ENCODE measurements at places on chromosomes 16 and 17.

GRCh38 chr17:15942207-15942833 lies 2.6 kb upstream of the ADORA2B start:
- no peak for DNase-seq

DNA sequence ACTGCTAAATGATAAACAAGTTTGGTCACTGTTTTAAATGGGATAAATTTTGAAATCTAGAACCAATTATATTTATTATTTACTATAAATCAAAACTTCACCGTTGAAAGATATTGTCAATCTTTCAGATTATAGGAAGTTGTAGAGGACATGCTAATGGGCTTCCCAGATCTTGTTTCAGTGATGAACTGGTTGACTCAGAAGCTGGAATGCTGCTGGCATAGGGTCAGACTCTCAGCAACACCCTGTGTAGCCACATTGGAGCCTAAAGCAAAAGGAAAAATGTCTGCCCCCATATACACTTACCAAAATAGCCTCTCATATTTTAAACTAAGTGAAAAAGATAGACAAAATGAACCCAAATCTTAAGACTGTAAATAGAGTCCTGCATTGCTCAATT lies 916.9 kb upstream of the SOX9 start:
- DNase-seq = no peak

DNA sequence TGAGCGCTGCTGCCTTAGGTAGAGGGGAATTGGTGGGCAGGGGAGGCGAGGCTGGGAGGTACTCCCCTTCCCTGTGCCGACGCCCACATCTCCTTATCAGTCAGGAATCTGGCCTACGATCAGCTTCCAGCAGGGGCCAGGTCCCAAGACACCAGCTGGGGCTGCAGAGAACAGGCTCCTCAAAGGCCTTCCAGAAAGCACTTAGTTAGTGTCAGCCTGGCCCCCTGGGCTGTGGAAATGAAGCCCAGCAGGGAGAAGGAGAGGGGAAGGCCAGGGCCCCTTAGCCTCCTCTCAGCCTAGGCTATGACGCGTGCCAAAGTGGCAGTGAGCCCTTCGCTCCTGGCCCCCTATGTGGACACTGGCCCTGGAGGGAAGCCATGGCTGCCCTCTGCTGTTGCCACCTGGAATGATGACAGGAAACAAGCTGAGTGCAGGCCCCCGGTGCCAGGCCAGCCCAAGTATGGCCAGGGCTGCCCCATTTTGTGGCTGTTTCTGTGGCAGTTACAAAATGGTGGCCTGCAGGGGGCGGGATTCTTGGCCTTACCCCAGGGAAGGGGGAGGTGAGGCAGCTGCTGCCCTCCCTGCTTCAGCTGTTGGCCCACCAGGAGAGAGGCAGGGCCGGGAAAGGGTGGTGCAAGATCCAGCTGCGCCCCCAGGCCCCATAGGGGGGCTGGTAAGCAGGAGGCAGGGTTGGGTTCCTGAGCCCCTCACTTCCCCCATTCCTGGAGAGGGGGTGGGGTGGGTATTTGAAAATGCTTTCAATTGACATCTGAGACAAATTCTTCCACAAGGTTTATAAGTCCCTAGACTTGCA lies 11.3 kb downstream of the TBX4 start:
- no peak for DNase-seq

DNA sequence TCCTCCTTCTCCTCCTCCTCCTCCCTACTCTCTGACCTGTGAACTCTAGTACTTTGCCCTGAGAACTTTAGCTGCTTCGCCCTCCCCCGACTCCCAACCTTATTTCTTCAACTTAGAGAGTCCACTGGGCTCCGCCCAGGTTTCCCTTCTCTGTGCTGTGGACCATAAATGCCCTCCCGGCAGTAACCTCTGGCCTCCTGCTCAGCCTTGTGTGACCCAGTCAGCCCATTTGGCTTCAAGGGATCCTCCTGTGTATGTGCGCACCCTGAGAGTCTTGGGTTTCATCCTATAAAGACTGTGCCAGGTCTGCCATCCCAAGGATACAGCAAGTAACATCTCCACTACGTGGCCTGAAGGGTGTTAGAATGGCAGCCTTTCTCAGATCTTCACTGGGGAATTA lies 275.6 kb upstream of the C16orf82 start:
- DNase-seq = no peak

- no peak for DNase-seq
These were observed 212.3 kb downstream of the SHISA9 start for GRCh38 chr16:13113741-13114140.

- DNase-seq = no peak
These were observed 13.8 kb upstream of the RCVRN start for GRCh38 chr17:9918804-9919352.

DNA sequence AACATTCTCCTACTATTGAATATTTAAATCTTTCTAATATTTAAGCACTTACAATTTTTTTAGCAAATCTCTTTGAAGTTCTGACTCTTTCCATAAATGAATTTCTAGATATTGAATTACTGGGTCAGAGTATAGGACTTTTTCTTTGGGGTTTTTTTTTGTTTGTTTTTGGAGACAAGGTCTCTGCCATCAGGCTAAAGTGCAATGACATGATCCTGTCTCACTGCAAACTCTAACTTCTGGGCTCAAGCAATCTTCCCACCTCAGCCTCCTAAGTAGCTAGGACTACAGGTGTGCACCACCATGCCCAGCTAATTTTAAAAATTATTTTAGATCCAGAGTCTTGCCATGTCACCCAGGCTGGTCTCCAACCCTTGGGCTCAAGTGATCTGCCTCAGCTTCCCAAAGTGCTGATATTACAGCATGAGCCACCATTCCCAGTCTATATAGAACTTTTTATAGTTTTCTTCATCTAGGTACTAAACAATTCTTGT lies 24.9 kb downstream of the PIGL start:
- no peak for DNase-seq

DNA sequence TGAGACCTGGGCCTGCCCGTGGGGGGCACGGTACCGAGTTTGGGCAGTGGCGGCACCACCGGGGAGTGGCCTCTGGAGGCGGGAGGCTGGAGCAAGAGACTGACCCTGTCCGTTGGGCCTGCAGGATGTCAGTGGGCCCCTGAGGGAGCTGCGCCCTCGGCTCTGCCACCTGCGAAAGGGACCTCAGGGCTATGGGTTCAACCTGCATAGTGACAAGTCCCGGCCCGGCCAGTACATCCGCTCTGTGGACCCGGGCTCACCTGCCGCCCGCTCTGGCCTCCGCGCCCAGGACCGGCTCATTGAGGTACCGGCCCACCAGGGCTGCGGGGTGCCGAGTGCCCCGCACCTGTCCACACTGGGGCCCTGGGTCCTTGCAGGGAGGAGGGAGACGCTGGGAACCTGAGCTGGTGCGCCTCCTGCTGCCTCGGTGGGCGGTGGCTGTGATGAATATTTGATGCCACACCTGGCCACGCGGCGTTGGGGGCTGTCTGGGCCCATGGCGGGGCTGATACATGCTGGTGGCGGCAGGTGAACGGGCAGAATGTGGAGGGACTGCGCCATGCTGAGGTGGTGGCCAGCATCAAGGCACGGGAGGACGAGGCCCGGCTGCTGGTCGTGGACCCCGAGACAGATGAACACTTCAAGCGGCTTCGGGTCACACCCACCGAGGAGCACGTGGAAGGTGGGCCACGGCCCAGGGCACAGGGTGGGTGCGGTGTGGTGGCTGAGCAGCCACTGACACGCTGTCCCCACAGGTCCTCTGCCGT lies 9.7 kb downstream of the NHERF2 start:
- DNase-seq = no peak

DNA sequence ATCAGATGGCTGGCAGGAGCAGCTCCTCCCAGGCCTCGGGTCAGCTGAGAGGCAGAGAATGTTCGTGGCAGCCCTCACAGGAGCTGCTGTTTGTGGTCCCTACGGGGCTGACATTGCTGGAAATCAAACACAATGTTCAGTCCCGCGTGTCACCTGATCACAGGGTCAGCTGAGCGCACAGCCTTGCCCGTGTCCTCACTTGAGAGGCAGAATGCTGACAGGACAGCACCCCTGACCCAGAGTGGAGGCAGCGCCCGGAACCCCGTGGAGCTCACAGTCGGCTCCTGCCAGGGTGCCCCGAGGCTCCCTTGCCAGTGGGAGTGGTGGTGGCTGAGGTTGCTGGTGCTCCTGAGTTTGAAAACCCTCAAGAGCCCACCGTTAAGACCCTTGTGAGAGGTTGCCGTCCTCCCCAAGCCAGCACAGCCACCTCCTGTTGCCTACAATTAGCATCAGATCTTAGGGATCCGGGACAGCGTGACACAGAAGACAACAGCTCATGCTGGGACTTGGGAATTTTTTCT lies 3.6 kb upstream of the CHMP6 start:
- DNase-seq = no peak

DNA sequence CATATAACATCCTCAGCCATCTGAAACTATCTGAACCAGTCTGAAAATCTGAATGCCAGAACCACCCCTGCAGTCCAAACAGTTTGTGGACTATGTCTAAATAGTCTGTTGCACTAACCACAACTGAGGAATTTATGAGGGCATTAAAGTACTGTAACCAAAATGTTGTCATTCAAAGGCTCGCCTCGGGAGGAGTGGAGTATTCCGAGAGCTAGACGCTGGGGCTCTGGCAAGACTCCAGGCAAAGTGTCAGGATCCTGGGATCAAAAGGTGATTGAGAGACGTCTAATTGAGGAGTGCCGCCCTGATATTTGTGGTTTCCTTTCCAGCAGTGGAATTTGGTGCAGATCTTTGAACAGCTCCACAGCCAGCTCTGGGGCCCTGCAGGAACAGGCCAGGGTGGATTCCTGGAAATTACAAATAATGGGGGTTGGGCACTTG lies 142.9 kb upstream of the MYOCD start:
- no peak for DNase-seq

DNA sequence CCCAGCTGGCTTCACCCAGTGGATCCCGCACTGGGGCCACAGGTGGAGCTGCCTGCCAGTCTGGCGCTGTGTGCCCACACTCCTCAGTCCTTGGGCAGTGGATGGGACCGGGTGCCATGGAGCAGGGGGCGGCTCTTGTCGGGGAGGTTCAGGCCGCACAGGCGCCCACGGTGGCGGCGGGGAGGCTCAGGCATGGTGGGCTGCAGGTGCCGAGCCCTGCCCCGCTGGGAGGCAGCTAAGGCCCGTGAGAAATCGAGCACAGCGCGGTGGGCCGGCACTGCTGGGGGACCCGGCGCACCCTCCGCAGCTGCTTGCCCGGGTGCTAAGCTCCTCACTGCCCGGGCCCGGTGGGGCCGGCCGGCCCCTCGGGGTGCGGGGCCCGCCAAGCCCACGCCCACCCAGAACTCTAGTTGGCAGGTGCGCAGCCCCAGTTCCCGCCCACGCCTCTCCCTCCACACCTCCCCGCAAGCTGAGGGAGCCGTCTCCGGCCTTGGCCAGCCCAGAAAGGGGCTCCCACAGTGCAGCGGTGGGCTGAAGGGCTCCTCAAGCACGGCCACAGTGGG lies 26.6 kb downstream of the CCDC42 start:
- no peak for DNase-seq

DNA sequence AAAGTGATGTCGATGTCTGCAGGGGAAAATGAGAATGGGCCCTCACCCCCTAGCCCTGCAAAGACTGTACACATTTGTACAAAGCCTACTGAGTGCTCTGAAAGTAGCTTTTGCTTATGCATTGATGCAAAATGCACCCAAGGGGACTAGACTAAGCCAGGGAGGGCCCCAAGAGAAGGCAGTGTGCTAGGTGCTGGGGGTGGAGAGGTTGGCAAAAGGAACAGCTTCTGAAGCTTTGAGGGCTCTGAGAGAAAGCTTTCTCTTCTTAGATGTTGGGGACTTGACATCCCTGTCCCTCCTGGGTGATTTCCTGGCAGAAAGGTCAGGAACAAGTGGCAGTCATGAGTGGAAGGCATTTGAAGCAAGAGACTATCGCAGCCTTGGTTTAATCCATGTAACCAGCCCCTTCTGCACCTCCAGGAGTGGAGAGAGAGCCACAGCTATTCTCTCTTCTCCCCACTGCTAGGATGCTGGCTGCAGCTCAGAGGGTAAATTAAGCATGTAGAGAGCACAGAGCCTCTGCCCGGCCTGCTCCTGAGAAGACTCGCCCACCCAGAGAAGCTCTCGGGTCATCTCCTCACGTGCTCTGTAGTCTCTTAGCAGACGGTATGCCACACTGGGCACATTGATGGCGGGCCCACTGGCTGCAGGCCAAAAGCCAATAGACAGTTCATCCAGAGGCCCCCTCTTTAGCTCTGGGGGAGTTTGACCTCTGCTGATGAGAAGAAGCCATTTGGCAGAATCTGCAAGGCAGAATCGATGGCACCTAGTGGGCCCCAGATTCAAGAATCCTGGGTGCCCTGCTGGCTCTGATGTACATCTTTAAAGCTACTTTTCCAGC lies 221.4 kb downstream of the MSI2 start:
- no peak for DNase-seq

DNA sequence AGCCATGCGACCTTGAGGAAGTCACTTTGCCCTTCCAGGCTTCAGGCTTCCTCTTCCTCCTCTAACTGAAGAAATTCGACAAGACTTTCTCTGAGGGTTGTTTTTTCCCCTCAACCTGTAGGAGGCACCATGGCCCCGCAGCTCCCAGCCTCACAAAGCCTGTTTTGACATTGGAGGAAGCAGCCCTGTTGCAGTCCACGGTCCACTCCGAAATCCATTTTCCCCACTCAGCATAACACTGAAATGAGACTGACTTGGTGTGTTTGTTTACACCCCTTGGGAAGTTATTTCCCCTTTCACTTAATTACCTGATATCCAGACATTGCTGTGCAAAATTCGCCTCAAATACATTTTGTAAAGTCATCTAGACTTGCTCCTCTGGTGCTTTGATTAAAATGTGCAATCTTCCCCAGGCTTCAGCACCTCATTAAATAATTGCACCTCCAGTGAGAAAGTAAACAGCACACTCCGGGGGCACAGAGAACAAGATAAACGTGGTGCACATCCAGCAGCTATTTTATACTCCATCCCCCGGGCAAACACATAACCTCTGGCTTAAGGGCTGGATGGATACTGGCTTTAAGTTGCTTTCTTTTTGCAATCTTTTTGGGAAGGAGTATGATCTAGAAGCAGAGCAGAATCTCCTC lies 41.4 kb upstream of the PIRT start:
- DNase-seq = no peak

DNA sequence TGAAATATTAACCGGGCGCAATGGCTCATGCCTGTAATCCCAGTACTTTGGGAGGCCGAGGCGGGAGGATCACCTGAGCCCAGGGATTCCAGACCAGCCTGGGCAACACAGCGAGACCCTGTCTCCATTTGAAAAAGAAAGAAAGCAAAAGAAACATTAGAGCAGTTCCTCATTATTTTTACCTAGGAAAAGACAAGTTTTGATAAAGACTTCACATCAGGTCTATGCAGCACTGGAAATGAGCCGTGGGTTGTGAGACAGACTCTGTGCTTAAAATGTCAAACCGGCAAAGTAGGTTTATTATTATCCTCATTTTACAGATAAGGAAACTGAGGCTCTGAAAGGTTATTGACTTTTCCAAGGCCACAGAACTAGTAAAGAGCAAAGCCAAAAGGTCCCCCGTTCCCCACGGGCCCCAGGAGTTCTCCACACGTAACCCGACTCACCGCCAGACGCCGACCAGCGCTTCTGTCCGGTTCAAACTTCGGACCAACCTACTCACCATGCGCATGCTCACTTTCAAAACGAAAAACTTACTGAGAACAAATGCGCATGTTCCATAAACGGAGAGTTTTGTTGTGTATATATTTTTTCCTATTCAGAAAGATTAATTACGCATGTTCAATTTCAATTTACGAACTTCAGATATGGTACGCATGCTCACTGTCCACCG lies 356 bp downstream of the TUBD1 start:
- no peak for DNase-seq

- no peak for DNase-seq
These were observed 925.4 kb downstream of the CDH11 start for GRCh38 chr16:64196444-64196843.

GRCh38 chr16:53891409-53892139 lies 187.6 kb downstream of the FTO start:
- no peak for DNase-seq
